ENCODE measurements at places on chromosomes 16 and 17. TPM values are rescaled to one million over a fixed set of nuclear protein-coding genes. Genes with fewer than 3 reads are reported as not detected.

Gene BAIAP3
- total RNA-seq = 0.42 TPM

Gene NPIPA5
- 5.7 TPM for total RNA-seq

Gene TP53TG3E
- not detected for total RNA-seq

Gene PRSS8
- not detected for total RNA-seq

Gene SLC9A5
- 4.4 TPM for total RNA-seq

GRCh38 chr16:24853830-24854229 is 8.1 kb downstream of the SLC5A11 start:
- no peak for DNase-seq

DNA sequence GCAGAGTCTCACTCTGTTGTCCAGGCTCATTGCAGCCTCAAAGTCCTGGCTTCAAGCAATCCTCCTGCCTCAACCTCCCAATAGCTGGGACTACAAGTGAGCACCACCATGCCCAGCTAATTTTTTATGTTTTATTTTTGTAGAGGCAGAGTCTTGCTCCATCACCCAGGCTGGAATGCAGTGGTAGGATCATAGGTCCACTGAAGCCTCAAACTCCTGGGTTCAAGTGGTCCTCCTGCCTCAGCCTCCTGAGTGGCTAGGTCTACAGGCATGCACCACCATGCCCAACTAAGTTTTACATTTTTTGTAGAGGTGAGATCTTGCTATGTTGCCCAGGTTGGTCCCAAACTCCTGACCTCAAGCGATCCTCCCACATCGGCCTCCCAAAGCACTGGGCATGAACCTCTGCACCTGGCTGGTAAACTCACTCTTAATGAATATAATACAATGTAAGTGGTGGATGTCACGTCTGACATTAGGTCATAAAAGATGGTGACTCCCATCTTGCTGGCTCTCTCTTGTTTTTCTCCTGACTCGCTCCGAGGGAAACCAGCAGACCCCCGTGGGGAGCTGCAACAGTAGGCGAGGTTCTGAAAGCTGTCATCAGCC is 126.2 kb downstream of the IRX3 start:
- DNase-seq = no peak

- no peak for DNase-seq
Measured at GRCh38 chr17:2068031-2068518, 13.2 kb downstream of the HIC1 start.

DNA sequence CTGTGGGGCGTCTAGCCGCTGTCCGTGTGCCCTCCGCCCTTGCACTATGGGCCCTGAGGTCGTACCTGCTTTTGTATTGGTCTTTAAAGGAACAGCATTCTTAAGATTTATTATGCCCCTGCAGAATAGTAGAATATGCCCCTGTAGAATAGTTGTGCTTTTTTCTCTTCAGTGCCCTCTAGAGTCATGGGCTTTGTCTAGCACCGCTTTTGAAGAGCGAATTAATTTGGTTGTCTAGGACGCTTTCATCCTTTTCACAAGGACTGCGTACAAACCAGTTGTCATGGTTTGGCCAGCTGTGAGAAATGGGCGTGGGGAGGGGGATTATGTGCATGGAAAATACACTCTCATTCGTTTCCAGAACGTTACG is 621 bp downstream of the CEP95 start:
- no peak for DNase-seq

DNA sequence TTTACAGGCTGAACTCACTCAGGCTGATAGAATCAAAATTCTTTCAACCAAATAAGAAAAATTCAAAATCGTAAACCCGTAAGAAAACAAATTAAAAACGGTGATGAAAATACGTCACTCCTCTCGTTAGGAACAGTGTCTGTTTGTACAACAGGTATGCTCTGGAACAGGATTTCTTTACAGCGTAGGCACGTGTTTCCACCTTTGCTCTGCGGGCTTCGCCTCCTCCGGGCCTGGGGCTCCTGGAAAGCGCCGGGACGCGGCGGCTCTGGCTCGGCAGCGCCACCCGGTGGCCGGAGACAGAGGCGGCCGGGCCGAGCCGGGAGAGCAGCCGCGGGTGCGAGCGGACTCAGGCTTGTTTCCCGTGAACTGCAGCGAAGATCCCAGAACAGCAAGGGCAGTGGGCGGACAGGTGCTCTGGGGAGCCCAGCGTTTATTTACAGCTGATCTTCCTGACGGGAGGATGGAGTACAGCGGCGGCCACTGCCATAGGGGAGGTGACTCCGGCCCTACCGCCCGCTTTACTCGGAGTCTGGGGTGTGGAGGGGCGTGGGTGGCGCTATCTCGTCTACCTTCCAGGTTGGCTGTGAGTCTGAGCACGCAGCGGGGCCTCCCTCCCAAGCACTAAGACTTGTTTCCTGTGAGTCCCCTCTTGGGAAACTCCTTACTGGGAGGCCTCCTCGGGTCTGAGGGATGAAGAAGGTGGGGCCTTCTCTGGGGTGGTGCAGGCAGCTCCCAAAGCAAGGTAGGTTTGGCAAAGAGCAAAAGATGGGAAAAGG is 40.5 kb upstream of the ATP2A3 start:
- no peak for DNase-seq
